ENCODE measurements at places on chromosomes 3 and 15.

DNA sequence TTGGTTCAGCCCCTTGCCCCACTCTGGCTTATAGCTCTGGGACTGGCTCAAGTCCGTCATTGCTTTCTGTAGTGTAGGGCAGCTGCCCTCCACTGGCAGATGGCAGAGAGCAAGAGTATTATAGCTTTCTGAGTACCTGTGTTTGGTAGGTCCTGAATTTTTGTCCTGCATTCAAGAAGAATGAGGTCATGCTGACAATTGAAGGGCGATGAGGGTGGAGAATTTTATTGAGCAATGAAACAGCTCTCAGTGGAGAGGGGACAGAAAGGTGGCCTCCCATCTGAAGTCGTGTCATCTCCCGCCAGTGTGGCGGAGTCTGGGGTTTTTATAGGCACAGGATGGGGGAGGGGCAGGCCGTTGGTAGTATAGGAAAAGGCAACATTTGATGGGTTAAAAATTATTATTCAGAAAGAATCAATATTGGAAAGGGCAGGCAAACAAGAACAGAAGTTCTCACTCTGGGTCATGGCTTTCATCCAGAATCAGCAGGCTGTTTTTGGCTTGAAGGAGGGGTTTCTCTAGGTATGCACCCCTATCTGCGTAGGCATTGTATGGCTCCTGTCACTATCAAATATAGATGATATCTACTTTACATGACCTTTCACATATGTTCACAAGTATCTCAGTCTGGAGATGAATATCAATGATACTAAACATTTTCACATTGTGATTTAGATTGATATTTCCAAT lies 1239.7 kb upstream of the ALCAM start:
- no peak for DNase-seq

GRCh38 chr3:148191966-148192365 lies 505.7 kb upstream of the AGTR1 start:
- no peak for DNase-seq

DNA sequence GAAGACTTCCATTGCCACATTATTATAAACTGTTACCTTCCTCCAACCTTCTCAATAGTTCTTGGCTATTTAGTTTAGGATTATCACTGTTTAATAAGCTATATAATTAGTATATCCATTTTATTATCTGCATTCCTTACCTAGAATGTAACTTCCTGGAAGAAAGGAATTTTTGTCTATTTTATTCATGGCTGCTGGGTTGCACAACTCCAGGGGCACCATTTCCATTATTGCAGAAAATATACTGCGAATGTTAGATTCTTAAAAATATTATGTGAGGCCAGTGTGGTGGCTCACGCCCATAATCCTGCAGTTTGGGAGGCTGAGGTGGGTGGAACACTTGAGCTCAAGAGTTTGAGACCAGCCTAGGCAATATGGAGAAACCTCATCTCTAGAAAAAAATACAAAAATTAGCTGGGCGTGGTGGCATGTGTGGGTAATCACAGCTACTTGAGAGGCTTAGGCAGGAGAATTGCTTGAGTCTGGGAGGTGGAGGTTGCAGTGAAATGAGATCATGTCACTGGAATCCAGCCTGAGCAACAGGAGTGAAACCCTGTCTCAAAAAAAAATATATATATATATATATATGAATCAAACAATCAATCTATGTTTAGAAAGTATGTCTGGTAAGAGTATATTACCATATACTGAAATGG lies 19.9 kb downstream of the CLDN1 start:
- DNase-seq, result no peak

DNA sequence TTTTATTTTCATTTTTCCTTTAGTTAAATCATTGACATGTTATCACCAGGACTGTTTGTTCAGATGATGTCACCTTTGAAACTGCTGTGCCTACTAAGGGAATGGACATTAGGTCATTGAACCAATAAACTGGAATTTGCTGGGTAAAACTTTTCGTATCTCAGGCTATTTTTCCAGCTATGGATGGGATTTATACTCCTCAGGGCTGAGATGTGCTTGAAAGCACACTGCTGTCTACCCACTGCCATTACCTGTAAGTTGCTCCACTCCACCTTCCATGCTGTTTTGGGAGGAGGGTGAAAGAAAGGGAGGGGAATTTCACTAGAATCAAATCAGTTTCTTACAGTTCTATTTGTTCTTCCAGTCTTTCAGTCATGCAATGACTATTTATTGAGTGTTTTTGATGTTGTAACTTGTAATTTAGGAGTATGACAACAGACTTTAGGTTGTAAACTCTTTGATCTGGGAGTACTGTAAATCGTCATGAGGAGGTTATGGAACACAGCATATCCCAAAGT lies 11.3 kb downstream of the EHD4 start:
- peak; percentile 86 for DNase-seq

DNA sequence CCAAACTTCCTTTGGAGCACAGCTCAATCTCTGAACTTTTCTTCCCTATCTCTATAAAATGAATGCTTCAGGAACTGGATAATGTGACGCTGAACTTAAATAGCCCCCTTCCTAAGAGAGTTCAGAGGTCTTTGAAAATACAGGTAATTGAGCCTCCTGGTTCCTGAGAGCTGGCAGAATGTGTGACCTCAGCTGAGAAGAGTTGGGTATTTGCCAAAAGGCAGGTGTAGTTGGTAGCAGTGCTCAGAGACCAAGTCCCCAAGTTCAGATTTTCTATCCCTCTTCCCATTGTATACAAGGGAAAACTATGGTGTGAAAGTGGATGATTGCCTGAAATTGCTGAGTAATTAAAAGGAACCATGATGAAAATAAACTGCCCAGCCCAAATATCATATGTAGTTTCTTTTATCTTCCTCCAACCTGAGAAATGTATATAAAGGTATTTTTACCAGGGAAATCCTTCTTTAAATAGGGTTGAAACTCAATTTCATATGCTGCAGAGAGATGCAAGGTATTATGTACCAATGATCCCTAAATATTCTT lies 154.6 kb upstream of the ICE2 start:
- DNase-seq, result no peak

- no peak for DNase-seq
Observed at GRCh38 chr3:164302622-164303021, 775.7 kb downstream of the SI start.

DNA sequence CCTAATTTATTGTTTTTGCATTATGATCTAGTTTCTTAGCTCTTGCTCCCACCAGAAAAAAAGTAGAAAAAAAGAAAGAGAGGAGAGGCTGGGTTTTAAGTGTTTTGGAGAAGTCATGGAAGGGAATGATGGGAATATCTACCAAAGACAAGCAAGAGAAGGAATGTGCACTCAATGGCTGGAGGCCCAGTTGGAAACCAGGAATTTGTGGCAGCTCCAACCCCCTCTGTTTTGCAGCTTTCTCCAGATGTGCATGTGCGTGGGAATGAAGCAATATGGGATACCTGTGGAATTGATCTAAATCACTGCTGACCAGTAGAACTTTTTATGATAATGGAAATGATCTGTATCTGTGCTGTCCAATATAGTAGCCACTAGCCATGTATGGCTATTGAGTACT lies 27.1 kb downstream of the EIF2AK4 start:
- DNase-seq, result no peak

- peak; percentile 36 for DNase-seq
Observed at GRCh38 chr15:62067448-62068044, 769 bp downstream of the C2CD4A start.

- DNase-seq, result no peak
Observed at GRCh38 chr3:177484926-177485325, 287.6 kb upstream of the TBL1XR1 start.

DNA sequence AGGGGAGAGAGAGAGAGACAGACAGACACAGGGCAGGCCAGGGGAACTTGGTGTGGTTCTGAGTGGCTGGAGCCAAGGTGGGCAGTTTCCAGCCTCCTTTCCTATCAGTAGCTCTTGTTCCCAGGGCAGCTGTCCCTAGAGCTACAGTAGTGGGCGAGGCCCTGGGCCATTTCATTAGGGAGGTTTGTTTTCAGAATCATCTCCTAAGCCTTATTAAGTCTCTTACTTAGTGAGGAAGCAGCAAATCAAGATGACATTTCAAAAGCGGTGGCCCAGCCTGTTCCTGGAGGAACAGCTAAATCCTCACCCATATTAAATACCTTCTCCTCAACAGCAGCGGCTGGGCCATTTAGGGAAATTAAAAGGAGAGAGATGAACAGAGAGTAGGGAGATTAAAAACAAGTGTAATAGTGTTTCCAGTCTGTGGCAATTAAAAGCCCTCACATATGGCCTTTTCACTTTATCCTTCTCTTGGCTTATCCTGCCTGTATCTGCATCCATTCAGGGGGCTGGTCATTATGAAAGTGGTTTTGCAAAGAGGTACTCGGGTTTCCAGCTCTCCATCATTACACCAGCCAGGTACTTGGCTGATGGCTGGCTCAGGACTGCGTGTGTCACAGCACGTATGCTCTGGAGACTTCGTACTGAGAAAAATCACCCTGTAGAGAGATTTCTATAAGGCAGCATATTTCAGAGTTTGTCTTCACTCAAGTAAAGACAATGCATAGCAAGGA lies 91.9 kb upstream of the PRR23C start:
- DNase-seq, result no peak

DNA sequence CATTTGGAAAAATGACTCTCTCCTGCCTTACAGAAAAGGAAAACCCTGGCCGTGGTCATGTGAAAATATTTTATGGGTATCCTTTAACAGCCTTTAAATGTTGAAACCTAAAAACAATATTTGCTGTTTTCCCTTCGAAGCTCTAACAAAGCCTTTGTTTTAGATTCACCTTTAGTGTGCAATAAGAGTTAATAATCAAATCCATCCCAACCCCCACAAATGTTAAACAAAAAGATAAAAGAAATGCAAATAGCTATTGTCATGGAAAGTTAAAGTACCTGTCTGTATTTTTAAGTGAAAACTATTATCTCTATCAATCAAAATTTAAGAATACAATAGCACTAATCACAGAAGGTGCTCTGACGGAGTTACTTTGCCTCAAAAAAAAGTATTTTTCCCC lies 279.3 kb downstream of the FOXP1 start:
- no peak for DNase-seq

GRCh38 chr3:55169608-55170072 lies 241.8 kb upstream of the LRTM1 start:
- peak; percentile 85 for DNase-seq

Measured in kidney glomerular epithelial cell (primary cell).